Non-pigmented ciliary epithelial cell (primary cell): ENCODE measurements at places on chromosomes 1 and 21.

DNA sequence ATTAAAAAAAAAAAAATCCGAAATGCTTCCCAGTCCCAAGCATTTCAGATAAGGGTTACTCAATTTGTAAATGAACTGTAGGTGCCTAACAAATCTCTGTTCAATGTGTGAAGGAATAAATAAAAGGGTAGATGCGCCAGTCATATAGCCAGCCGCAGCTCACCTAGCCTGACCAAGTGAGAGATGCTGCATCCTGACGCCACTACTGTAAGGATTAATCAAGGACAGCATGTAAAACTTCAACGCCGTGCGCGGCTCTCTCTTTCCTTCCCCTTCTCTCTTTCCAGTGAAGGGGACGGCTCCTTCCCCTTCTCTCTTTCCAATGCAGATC, 441 bp downstream of the PPT1 start:
- DNase-seq: no peak

DNA sequence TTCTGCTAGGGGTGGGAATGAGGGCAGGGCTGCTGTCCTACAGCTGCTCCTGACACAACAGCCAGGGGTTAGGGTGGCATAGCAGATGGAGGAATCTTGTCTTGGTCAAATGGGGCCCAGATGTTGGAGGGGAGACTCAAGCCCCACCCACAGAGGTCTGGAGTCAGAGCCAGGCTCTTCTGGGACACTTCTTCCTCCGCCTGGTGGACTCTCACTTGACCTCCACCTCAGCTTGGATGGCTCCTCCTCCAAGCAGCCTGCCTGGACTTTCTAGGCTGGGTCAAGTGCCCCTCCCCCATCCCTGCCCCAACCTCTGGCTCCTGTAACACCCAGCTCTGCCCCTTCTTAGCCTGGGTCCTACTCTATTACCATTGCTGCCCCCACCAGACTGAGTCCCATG, 35.5 kb downstream of the EPHA2 start:
- DNase-seq: no peak

DNA sequence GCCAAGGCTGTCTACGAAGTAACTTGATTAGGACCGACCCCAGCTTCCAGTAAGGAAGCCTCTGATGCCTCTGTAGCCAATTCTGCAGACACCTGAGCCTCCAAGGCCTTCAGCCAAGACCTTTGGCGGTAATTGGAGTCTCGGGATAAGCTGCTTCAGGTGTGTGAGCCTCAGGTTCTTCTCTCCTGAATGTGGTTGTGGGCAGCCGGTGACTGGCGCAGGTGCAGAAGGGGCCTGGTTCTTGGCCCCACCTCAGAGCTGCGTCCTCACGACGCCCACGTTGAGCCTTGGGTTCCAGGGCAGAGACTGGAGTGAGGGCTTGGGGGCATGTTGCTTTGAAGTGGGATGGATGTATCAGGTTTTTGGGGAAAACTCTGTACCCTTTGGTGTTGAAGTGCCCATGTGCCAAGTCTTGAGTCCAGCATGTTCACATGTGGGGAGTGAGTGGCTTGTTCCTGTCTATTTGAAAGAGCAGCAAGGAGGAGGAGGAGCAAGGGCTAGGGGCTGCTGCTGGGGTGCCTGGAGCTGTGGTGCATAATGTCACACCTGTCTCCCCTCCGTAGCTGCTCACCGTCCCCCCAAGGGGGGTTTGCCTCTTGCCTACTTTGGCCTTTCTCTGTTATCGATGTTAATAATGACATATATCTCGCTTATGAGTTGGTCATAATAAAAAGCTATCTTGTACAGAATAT, 1.4 kb downstream of the PSEN2 start:
- DNase-seq: no peak

DNA sequence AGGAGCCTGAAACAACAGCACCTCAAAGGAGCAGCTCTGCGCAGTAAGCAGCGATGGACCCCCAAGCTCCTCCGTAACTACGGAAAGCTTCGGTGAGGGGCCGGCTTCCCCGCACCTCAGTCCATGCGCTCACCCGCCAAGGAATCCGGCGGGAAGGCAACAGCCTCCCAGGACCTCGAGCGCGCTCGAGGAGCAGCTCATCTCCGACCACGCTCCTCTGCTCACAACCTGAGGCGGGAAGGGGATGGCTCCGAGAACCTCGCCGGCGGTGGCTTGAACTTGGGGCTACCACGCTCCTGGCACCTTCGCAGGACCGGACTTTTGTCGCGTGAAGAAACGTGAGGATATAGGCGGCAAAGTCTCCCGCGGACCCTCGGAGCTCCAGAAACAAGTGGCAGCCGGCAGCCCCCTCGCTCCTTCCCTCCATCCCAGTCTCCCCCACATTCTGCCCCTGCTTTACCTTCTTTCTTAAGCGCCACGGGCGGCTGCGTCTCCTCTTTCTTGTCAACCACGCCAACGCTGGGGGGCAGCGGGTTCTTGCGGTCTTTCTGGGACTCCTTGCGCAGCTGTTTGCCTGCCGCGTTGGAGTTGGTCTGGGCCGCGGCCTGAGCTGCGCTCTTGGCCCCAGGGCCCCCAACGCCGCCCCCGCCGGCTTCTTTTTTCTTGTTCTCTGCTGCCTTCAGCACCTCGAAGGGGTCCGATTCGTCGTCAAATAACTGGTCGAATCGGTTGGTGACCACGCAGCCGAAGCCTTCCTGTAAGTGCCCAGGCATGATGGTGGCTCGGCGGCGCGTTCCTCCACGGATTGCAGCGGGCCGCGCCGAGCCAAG, 459 bp downstream of the SERBP1 start:
- DNase-seq: no peak
